Left ventricle myocardium inferior (tissue), 1 donor: ENCODE measurements at places on chromosomes 1 and 21. TPM values are rescaled to one million over a fixed set of nuclear protein-coding genes. Genes with fewer than 3 reads are reported as not detected.

C1QTNF12 gene
- total RNA-seq: 0.55 TPM

NKAIN1 gene
- 0.19 TPM for total RNA-seq

- DNase-seq: peak; percentile 13
Measured at GRCh38 chr21:45286671-45287437, 841 bp downstream of the POFUT2 start.

DNA sequence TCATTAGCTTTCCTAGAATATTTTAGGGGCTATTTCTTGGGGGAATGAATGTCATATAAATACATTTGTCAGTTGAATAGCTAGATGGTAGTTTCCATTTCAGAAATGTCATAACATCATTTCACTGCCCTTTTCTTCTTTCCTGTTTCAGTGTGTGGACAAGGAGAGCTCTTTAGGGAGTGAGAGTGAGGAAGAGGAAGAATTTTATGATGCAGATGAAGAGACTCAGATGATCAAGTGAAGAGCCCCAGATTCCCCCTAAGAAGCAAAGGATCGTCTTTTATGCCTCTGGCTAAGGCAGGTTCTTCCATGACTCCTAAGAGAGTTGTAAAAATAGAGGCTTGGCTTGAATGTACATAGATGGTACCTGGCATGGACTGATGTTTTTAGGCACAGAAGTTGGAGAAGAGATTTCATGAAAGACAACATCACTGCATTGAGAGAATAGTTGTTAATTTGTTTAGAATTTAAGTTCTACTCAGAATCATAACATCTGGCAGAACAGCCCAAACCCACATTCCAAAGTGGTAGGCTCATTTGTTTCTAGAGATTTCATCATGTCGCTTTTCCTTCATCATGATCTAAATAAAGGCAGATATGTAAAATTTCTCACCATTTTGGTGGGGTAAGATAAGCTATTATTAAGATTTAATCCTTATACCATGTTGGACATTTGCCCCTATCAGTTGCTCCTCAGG, 44.2 kb upstream of the MAB21L3 start:
- no peak for DNase-seq

PGLYRP3 gene
- total RNA-seq: not detected
